ENCODE measurements at places on chromosomes 5 and 9.
A peak's percentile ranks its signal among the peaks of the same experiment; 100 is the strongest.

DNA sequence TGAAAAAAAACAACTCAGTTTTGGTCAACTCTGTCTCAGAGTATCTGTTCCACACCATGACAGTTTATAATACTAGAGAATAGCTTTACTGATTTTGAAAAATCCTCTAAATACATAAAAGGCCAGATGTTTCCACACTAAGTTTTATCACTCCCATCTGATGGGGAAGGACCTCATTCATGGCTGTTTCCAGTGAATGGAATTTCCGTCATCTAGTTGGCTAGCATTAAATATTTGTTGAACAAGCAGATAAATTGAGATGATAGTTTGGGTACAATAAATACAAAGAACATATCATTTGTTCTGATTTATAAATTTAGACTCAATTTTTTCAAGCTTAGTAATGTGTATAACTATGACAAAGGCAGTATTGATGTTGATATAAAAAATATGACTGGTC lies 408.5 kb downstream of the PTPRD start:
- DNase-seq = no peak

- no peak for DNase-seq
Measured at GRCh38 chr5:127650649-127651048, 1.8 kb downstream of the CTXN3 start.

- DNase-seq = peak; percentile 57
Measured at GRCh38 chr9:129863059-129863690, 27.9 kb downstream of the USP20 start.

- no peak for DNase-seq
Measured at GRCh38 chr5:40906351-40906751, 2.9 kb upstream of the C7 start.

- DNase-seq = no peak
Measured at GRCh38 chr5:105563842-105564241, 2001.3 kb upstream of the NUDT12 start.

- no peak for DNase-seq
Measured at GRCh38 chr9:130040984-130041647, 1.9 kb downstream of the FNBP1 start.

GRCh38 chr5:91875196-91875779 lies 492.2 kb upstream of the ARRDC3 start:
- no peak for DNase-seq

DNA sequence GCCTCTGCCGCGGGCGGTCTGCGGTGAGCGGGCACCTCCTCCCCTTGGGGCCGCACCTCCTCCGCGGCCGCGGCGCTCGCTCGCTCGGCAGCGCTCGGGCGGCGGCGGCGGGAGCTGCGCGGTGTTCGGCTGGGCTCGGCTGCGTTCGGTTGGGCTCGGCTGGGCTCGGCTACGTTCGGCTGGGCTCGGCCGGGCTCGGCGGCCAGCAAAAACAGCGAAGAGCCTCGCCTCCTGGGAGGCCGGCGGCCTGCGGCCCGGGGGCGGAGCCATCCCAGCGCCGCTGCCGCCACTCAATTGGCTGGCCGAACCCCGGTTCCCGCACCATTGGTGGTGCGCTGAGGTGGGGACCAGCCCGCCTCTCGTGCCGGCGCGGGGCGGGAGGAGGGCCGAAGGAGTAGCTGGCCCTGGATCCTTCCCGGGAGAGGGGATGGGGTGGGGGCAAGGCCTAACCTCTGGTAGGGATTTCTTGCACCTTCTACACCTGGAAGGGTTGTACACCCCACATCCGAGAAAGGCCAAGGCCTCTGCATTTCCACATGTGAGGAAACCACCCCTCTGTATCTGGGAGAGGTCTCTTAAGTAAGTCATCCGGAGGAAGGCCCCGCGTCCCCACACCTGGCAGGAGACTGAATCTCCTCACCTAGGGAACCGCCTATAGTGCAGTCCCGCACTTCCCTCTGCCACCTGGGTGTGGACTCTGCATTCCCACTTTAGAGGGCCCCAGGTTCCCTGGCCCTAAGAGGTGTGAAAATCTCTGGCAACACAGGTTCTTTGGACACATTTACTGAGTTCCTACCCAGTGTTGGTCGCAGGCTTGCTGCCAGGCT lies at the start of gene ENHO:
Gene ENHO, minus strand, starts transcription at position 20 of the 827 bp plus-strand sequence. CDS start 1,295 bp downstream, outside the sequence.
- DNase-seq = peak; percentile 79

GRCh38 chr5:44568519-44568918 lies 179.3 kb upstream of the FGF10 start:
- no peak for DNase-seq

DNA sequence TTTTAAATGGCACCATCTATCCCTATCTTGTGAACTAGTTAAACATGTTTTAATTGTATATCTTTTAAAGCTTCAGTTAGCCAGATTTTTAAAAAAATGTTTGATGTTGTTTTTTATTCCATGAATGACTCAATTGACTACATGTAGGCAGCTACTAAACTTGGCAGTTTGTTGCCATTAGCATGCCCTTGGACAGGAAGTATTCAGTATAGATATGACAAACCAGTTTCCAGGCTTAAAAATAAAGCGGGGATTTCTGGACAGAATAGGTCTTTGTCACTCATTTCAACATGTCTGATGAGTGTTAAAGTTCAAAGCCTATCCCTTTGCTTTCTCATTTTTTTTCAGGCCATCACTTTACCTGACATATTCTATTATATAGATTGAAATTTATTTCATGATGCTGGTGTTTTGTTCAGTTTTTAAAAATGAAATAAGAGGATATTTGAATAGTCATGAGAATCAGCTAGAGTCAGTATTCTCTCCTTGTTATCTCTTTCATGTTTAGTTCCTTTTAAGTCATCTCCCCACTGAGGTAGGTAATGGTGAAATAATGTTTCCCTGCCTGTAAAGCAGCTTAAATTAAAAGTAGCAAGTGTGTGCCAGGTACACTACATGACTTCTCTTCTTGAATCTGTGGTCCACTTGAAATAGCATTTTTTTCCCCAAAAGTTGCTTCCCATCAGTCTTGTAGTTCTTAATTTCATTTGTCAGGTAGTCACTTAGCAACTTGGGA lies 11.9 kb downstream of the TNFAIP8 start:
- DNase-seq = no peak

- no peak for DNase-seq
Measured at GRCh38 chr5:51487952-51488351, 104.7 kb downstream of the ISL1 start.

DNA sequence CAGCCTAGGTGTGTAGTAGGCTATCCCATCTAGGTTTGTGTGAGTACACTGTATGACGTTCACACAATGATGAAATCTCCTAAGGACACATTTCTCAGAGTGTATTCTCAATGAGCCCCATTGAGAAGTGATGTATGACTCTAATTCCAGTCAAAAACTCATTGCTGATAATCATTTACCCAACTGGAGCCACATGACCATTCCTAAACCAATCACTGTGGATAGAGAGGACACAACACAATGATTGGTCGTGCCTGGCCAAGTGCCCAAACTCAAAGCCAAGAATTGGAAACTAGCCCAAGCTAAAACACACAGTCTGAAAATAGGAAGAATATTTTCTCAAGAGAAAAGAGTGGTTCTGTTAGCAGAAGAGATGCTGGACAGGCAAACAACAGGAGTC lies 191.2 kb downstream of the ZNF462 start:
- no peak for DNase-seq

DNA sequence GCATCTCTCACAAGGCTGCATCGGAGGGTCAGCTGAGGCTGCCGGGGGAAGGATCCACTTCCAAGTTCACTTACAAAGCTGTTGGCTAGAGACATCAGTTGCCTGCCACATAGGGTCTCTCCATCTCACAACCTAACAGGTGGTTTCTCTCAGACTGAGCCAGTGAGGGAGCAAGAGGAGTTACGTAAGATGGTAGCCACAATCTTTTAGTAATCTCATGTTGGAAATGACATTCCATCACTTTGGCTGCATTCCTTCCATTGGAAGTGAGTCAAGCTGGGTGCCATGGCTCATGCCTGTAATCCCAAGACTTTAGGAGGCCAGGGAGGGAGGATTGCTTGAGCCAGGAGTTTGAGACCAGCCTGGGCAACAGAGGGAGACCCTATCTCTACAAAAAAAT lies 7.4 kb upstream of the GRK6 start:
- no peak for DNase-seq

GRCh38 chr9:34723141-34723540 lies 13.2 kb upstream of the CCL21 start:
- no peak for DNase-seq

DNA sequence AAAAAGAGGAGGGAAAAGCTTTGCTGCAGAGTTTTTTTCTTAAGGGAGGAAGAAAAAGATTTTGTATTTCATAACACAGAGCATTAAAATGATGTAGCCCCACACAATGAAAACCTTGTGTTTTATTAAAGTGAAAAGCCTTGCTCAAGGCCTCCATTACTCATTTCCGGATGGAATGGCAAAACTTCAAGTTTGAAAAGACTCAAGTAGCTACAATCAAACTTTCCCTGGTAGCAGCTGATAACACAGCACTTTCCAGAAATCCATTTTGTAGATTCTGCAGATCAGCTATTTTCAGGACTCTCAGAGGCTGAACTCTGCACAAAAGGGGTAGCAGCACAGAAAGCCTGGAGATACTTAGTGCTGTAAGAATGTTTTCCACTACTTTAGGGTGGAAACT lies 374.8 kb downstream of the NFIB start:
- DNase-seq = no peak

DNA sequence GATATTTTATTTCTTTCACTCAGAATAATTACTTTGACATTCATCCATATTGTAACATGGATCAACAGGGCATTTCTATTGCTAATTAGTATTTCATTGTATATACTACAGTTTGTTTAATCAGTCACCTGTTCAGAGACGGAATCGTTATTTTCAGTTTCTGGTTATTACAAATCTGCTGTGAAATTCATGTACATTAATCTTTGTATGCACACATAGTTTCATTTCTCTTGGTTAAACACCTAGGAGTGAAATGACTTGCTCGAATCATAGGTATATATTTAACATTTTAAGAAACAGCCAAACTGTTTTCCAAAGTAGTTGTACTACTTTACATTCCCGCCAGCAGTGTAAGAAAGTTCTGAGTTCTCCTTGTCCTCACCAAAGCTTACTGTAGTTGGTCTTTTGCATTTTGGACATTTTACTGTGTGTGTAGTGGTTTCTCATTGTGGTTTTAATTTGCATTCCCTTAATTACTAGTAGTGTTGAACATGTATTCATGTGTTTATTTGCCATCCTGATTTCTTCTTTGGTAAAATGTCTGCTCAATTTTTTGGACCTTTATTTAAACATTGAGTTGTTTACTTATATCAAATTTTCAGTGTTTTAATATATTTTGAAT lies 198.2 kb downstream of the SAXO1 start:
- DNase-seq = no peak

DNA sequence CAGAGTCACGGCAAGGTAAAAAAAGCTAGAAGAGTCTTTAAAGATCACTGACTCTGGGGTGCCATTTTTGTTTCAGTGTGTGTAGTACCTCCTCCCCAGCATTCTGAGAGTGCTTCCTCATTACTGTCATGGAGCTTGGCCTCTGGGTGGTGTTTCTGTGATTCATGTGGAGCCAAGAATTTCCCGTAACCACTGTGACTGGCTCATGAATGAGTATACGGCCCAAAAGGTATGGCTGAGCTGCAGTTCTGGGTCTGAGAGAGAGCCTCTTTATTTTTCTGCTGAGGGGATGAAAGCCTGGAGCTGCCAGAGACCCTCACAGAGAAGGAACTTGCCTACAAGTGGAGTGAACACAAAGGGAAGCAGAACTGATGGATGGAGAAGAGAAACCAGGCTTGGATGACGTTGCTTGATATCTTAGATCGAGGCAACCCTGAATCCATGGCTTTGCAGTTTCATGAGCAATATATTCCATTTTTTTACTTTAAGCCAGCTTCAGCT lies 85.6 kb downstream of the PTTG1 start:
- DNase-seq = no peak

- no peak for DNase-seq
Measured at GRCh38 chr9:126503333-126504085, 110.2 kb upstream of the LMX1B start.

DNA sequence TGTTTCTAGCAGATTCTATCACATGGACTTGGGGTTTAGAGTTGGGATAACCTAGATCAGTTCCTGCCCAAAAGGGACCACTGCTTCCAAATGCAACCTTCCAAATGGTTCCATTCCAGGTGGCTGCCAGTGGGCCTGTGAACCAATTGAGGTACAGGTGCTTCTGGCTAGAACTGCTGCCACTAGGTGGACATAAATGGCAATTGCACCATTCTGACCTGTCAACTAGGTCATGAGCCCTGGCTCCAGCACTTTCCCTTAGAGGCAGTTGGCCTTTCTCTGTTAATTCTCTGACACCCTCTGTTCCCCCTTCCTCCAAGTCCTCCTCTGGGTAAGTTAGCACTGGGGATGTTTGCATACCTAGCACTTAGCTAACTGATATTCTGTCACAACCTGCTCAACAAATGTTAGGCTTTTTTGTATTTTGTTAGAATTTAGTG lies 16.6 kb upstream of the HEMGN start:
- peak; percentile 17 for DNase-seq

DNA sequence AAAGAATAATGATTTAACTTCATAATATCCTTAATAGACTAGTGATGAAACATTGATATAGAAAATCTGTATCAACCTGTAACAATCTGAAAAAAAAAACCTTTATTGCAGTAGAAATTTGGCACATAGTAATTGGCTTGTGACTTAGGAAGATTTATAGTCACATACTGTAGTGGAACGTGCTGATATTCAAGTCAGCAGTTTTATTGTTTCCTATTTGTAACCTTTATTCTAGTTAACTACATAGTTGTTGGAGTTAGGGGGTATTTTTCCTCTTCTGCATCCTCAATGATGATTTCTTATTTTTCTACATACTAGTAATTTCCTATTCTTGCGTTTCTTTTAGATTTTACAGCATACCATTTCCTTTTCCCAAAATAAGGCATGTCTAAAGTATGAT lies 14.5 kb upstream of the LRRC70 start:
- DNase-seq = no peak

- DNase-seq = no peak
Measured at GRCh38 chr5:59548807-59549357, 344.6 kb downstream of the PDE4D start.

GRCh38 chr5:42026446-42026845 lies 101.4 kb downstream of the FBXO4 start:
- DNase-seq = no peak

GRCh38 chr5:112604732-112605630 lies 132.7 kb upstream of the APC start:
- no peak for DNase-seq

DNA sequence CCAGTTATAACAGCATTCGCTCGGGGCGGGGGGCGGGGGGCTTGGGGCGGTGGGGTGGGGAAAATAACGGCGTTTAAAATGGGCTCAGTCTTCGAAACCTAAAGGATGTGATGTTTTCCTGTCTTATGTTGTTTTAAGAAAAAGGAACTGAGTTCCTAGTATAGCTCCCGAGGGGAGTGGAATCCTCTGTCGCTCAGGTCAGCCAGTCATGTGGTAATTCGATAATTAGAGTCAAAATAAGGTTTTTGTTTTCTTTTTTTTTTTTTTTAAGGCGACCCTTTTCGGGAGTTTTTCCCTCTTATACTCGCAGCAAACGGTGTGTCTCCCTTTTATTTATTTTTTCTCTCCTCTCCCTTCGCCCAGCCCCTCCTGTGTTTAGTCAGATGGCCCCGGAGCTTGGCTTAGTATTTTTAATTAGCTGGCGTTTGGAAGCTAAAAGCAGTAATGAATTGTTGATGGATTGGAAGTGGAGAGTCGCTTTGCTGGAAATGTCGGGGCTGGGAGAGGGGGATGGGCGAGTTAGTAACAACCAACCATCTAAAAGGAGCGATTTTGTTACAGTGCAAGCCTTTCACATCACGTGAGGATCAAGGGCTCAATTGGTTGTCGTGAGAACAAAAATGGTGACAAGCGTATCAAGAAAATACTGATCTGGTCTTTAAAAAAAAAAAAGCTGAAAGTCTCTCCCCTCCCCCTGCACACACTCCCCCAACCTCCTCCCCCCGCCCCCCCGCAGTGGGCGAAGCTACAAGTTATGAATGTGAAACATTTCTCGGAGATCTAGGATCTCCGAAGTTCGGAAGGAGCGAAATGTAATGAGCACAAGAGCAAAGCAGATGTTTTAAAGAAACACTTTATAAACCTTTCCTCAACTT lies 714 bp upstream of the ZNF608 start:
- no peak for DNase-seq

All from stimulated activated CD8-positive, alpha-beta memory T cell treated with anti-CD3 and anti-CD28 coated beads, Interleukin-4, amount 100 ng/mL, for 1 hour (primary cell).